ENCODE measurements at places on chromosomes 5 and 9.
A peak's percentile ranks its signal among the peaks of the same experiment; 100 is the strongest.

DNA sequence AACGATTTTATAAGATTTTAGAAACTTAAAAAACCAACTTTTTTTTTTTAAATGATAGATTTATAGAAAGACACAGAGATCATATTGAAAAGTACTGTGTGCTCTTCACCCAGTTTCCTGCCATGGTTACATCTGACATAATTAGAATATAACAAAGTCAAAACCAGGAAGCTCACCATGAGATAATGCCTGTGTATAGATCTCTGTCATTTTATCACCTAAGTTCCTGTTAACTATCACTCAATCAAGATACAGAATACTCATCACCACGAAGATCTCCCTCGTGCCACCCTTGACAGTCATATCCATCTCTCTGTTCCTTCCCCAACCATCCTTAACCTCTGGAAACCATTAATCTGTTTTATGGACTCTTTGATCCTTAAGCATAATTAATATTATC lies 39.1 kb downstream of the POC5 start:
- DNase-seq = no peak

DNA sequence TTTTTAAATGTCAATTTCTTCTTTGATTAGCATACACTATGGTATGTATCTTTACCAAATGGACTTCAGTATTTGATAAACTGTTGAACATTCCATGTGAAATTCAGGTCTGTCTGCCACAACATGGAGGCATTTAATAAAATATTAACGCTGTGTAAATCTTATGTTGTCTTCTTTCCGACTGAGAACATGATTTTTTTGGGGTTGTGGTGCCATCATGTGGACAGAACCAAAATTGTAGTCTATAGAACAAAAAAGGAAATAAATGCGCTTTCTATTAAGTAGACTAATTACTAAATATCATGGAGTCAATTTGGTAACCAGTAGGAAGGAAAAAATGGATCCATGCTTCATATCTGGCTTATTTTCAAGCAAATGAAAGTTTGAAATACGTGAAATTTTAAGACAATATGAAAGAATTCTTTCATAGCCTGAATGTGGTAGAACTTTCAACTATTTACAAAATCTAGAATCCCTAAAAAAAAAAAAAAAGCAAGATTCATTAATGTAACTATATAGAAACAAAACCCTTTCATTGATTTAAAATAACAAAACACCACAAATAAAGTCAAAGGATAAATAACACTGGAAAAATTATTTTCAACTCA lies 2.8 kb upstream of the PLK2 start:
- peak; percentile 39 for DNase-seq

- no peak for DNase-seq
These were observed 290.6 kb upstream of the IRX4 start for GRCh38 chr5:2173151-2173834.

DNA sequence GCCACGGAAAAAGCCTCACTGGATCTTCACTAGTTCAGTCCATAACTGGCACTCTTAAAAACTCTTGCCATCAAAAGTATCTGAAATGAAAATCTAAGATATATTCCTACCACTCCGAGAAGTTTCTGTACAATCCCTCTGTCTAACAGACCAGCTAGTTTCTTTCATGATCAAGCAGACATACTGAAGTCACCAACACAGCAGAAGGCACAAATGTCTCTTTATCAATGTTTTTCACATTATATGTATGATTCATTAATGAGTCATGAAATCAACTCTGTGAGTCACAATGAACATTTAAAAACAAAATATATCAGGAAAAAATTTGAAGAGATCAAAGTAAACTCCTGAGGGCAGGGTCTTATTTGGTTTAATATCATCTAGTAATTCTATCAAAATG lies 50.8 kb downstream of the F2R start:
- DNase-seq = no peak

DNA sequence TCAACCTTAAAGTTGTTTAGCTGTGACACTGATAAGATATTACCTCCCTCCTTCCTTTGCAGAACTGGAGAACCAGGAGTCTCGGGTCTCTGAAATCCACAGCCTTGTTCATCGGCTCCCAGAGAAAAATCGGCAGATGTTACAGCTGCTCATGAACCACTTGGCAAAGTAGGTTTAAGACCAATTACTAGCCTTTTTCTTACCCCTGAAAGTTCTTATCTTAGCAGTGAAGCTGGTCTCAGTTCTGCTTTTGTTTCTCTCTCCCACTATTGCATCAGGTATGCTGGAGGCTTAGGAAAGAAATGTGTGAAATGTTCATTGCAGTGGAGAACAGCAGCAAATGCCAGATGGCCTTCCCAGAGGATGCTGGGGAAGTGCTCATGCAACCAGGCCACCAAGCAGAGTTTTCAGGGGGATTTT lies 287.4 kb downstream of the ARHGAP26 start:
- DNase-seq = no peak

GRCh38 chr9:18477719-18478118 lies 3.8 kb downstream of the ADAMTSL1 start:
- DNase-seq = no peak

DNA sequence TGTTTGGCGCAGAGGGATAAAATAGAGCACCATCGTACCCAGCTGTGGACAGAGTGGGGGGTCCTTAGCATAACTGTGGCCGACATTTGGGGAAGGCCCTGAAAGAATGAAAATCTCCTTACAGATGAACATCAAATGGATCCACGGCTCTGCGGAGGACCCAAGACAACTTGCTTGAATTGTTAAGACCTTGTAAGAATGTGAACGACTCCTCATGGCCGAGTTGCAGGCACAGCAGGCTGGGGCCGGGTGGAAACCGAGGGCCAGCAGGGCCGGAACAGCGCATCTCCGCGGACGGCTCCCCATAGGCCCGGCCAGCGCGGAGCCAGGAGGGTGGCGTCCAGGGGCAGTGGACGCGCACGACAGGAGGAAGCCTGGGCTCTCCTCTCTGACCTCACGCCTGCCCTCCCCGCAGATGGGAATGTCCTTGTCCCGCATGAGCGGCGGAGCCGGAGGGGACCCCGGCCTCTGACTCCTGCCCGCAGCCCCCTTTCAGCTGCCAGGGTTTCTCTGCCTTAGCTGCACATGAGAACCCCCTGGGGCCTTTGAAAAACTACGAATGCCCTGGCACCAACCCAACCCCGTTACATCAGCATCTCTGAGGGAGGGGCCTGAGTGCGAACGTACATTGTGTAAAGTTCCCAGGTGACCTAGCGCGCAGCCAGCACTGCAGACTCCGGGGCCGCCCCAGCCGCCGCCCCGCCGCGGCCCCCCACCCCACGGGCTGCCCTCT lies 36.2 kb upstream of the PTCH1 start:
- no peak for DNase-seq

- DNase-seq = no peak
These were observed 66.3 kb upstream of the CER1 start for GRCh38 chr9:14788846-14789245.

GRCh38 chr5:102754767-102755431 lies at the start of gene PAM:
Gene PAM (plus strand): TSS chr5:102755305. CDS start chr5:102866196, 110,891 bp downstream.
- DNase-seq = peak; percentile 68

- DNase-seq = no peak
These were observed 144.6 kb downstream of the ACER2 start for GRCh38 chr9:19553441-19553840.

DNA sequence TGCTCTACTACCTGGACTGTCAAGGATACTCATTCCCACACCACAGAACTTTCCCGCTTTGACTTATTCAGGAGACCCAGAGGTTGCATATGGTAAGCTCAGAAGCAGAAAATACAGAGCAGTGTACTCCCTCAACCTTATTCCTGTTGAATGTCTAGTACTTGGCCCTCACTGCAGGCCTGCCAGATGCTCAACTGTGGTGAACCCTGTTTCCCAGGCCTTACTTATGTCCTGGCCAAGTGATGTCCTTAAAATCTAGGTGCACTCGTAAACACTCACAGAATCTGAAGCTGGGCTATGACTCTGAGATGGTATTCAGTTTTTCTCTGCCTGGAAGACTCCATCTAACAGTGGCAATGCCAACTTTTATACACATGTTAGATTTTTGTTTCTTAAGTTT lies 21.0 kb downstream of the DIAPH1 start:
- DNase-seq = no peak
